Mammary epithelial cell (primary cell): ENCODE measurements at places on chromosomes 7 and 10. TPM values are rescaled to one million over a fixed set of nuclear protein-coding genes. Genes with fewer than 3 reads are reported as not detected.

- no peak for DNase-seq
Observed at GRCh38 chr7:29013082-29013695, 55.1 kb upstream of the TRIL start.

- peak; percentile 14 for DNase-seq
Observed at GRCh38 chr10:121662945-121663917, 65.0 kb upstream of the FGFR2 start.

DNA sequence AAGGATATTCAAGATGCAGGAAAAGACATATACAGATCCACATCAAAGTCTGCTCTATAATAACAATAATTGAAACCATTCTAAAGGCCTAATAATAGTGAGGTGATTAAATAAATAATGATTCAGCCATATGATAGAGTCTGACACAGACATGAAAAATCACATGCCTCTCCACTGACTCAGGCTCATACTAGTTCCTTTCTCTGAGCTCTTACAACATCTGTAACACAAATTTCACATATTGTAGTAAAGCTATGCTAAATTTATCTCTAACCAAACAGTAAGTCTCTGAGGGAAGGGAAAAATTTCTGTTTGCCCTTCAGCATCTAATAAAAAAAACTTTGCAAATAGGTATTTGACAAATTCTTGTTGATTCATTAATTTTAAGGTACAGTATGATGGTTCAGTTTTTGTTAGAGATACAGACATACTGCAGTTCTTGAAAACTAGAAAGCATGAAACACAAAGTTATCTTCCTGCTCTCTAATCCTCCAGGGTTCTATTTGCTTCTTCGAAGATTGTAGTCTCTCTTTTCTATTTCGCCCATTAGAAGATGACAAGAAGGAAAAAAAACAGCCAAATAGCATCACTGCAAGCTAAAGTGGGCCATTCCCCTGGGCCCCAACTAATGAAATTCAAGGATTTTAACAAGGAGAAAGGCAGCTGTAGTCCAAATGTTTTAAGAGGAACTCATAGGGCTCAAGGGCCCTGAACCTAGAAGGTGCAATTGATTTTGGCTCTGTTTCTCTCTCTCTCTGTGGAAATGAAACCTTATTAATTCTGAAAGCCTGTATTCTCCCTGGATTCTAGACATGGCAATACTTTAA lies 53.9 kb downstream of the CUBN start:
- DNase-seq: peak; percentile 90

- DNase-seq: no peak
Observed at GRCh38 chr10:6148251-6148701, 54.5 kb upstream of the PFKFB3 start.

DNA sequence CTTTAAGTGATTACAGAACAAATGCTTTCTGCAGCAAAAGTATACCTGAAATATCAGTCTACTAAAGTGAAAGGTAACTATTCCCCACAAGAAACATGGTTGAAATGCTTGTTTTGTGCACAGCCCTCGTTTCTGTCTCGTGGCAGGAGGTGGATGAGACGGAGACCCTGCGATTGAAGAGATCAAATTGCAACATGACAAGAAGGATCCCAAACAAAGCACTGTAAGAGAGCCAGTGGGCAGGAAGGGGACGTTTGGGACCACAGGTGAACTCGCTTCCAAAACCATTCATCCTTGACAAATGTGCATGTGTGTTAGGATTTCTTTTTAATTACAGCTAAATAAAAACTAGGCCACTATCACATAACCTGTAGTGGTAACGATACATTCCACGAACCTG lies 192.6 kb downstream of the CCSER2 start:
- DNase-seq: no peak

GRCh38 chr7:137354961-137355360 lies 11.4 kb upstream of the PTN start:
- DNase-seq: no peak

The LDB3 gene
- 0.13 TPM in 1 of 2 replicates, not detected in the other for total RNA-seq

- DNase-seq: no peak
Observed at GRCh38 chr10:26112532-26112931, 104.0 kb upstream of the GAD2 start.

DNA sequence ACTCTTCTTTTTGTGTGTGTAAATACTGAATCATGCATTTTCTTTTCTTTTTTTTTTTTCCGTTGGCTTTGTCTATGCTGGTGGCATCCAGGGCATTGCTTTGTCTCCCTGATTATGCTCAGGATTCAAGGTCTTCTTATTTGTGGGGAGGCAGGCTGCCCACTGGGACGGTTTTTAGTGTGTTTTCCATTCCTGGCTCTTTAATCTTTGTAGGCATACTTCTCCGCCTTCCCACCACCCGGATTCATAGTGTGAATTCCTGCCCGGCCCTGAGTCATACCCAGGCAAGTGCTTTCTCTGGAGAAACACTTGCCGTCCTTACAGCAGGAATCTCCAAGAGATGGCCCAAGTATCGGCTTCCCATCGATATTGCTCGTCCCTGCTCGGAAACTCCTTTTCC lies 5.2 kb downstream of the ZNF655 start:
- DNase-seq: no peak

DNA sequence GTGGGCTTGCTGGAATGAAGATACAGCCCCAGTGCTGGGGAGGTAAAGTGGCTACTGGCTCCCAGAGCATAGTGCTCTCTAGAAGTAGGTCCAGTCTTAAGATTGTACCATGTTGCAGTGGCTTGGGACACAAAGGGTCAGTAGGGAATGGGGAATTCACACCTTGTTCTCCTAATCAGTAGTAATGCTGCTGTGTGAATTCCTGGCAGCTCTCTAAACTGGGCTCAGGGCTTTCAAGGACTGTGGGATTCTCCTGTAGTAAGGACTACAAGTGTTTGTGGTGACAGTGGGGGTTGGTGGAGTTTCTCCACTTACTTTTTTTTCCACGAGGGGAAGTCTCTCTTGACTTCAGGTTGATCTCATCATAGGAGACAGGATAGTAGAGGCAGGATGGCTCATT lies 226.2 kb upstream of the TEX47 start:
- DNase-seq: no peak

DNA sequence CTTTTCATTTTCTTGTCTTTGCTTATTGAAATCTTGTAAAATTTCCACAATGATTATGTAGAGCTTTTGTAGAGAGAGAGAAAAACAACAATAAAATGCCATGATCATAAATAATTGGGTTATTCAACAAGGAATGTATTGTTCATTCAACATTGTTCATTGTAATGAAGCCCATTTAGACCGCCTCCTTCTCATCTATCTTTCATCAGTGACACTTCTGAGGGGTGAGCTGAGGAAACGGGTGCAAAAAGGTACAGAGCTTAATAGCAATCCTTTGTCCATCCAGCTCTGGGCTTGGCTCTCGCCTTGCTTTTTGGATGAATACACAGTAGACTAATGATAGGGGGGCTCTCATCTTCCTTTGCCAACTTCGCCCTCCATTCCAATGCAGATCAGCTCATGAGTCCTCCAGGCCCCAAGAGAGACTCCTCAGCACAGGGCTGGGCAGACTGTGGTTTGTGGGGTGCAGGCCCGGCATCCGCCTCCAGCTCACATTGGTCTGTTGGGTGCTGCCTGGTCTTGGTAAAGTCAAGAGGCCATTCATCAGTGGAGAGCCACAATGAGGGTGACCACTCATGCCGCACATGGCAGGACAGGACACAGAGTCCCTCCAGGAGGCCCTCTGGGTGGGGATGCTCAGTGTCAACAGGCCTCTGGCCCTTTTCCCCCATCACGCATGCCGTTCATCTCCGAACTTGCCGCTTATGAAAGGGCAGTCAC lies 17.9 kb upstream of the PPA1 start:
- DNase-seq: no peak
